ENCODE measurements at places on chromosomes 1 and 21. TPM values are rescaled to one million over a fixed set of nuclear protein-coding genes. Genes with fewer than 3 reads are reported as not detected.

LCE1F gene
- total RNA-seq, result not detected

IQCC gene
- total RNA-seq, result 1.6 TPM

BSND gene
- not detected for total RNA-seq

ATP5IF1 gene
- 165 TPM for total RNA-seq

TP53BP2 gene
- total RNA-seq, result 26.4 TPM

NBPF4 gene
- total RNA-seq, result not detected
